Neural progenitor cell (in vitro differentiated cells): ENCODE measurements at places on chromosomes 16 and 17.

DNA sequence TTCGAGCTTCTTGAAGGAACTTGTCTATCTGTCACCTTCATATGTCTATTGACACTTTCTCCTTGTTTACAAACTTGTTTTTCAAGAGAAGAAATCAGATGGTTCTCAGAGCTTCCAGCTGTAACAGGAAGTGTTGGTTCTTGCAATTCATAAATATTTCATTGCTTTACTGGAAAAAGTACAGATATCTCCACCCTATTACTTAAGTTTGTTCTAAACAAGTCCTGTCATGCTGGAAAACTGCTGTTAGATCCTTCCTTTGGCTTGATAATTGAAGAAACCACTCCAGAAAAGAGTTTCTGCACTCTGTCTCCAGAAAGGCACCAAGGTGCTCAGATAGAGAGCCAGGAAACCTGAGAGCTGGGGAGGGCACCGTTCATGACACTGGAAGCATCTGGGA, 181.6 kb downstream of the DNAH9 start:
- DNase-seq, result no peak

DNA sequence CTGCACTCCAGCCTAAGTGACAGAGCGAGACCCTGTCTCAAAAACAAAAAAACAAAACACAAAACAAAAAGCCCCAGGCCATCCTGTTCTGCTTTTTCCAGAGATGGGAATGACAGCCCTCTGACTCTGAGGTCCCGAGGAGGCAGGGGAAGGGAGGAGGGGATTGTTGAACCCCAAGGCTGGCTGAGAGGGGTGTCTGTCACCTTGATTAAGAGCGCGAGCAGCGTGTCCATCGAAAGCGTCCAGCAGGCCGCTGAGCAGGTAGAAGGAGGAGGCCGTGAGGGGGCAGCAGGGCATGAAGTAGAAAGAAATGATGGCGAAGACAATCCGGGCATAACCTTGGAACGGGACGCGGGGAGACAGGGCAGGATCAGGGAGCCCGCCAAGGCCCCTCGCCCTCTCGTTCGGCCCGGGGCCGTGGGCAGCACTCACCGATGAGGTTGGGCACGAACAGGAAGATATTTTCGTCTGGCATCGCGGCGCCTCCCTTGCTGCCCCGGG, 593 bp downstream of the CDIPT start:
- DNase-seq, result peak; percentile 63

GRCh38 chr17:38538906-38539305, 66.8 kb downstream of the SRCIN1 start:
- no peak for DNase-seq

GRCh38 chr16:9389543-9390207, 298.2 kb downstream of the HAPSTR1 start:
- DNase-seq, result no peak

DNA sequence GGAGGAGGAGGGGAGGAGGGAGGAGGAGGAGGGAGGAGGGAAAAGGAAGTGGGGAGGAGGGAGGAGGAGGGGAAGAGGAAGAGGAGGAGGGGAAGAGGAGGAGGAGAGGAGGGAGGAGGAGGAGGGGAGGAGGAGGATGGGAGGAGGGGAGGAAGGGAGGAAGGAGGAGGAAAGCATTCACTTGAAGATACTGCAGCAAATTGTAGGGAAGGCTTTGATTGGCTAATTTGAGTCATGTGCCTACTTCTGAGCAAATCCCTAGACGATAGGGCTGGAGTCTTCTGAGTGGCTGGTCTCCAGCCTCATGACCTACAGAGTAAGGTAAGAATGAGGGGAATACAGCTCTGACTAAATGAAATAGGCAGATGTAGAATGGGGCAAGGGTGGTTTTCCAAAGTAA, 783.2 kb upstream of the RBFOX1 start:
- DNase-seq, result no peak

DNA sequence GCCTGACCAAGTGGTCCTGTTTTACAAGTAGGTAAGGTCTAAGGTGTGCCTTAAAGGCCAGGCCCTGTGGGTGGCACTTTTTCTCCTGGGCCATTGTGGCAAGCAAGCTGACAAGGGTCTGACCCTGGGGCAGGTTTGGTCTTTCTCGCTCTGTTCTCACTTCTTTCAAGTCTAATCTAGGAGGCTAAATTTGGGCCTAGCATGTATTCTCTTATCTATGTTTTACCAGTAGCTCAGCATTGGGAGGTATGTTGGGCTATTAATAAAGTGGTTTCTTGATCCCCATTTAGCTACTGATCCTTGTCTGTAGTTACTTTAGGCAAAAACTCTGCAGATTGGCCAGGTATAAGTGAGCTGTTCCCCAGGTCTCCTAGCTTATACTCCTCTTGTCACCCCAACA, 77.7 kb downstream of the DNAH3 start:
- DNase-seq, result no peak

DNA sequence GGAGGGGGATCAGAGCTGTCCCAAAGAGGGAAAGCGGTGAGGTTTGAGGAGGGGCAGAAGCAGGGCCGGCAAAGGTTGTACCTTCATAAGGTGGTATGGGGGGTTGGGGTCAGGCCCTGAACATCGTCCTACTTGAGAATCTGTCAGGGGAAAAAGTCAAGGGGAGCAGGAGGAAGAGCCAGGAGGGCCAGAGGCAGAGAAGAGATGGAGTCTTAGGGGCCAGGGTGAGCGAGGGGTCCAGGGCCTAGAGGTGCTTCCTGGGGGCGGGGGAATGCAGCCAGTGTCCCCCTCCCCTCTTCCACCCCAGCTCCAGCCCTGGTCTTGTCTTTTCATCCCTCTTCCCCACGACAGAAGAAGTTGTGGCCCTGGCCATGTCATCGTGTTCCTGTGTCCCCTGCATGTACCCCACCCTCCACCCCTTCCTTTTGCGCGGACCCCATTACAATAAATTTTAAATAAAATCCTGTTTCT, 1.3 kb upstream of the PRRT2 start:
- DNase-seq, result peak; percentile 46

DNA sequence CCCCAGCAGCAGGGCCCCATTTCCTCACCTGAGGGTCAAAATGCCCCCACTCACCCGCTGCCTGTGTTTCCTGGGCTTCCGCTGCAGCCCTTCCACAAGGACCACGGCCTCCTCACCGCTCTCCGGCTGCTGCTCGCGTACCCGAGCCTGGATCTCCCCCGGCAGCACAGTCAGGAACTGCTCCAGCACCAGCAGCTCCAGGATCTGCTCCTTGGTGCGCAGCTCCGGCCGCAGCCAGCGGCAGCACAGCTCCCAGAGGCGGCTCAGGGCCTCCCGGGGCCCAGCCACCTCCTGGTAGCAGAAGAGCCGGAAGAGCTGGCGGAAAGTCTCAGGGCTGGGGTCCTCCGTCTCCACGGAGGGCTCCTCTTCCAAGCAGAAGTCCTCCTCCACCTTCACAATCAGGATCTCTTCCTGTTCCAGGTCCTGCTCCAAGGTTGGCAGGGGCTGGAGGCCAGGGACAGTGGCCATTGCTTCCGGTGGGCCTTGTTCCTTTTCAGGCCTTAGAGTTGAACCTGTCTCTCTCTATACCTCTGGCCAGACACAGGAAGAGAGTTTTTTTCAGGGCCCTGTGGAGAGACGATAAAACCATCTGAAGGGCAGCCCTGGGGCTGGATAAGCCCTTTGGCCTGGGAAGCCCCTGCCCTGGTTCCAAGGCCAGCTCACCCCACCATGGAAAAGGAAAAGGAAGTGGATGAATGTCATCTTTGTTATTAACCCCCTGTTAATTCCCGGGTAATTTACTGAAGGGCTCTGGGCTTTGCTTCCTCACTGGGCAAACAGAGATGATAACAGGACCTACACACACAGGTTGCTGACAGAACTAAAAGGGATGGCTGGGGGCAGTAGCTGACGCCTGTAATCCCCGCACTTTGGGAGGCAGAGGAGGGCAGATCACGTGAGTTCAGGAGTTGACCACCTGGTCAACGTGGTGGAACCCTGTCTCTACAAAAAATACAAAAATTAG, 1.2 kb downstream of the ZNF500 start:
- no peak for DNase-seq

DNA sequence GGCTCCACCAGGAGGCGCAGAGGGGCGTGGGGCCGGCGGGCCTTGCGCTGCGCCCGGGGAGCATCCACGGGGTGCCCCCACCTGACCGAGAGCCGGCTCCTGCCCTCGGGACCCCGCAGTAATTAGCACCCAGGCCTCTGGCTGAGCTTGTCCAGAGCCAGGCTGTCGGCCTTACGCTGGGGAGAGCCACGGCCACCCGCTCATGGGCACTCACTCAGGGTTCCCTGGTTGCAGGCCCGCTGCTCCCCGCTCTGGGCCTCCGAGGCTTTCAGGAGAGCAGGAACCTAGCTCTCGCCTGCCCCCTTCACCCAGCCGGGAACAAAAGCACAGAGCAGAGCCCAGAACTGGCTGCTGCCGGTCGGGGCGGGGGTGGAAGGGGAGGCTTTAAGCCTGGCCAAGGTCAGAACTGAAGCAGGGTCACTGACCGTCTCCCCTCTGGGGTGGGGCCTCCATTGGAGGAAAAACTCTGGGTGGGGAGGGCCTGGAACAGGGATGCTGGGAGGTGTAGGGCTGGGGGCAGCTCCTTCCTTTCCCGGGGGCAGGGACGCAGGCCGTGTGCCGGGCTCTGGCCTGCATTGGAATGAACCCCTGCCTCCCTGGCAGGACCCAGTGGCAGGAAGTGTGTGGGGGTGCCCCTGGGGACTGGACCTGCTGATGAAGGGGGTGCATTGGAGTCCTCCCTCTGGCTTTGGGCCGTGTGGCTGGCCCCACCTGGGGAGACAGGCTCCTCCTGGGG, 12.3 kb downstream of the GLIS2 start:
- peak; percentile 94 for DNase-seq

GRCh38 chr17:2191785-2192184, 111.8 kb downstream of the SMG6 start:
- no peak for DNase-seq

- DNase-seq, result peak; percentile 66
These were observed 831 bp upstream of the RCVRN start for GRCh38 chr17:9905902-9906301.

- no peak for DNase-seq
These were observed 74.2 kb upstream of the ZNF469 start for GRCh38 chr16:88308441-88309173.
